ENCODE measurements at places on chromosomes 7 and 10.

DNA sequence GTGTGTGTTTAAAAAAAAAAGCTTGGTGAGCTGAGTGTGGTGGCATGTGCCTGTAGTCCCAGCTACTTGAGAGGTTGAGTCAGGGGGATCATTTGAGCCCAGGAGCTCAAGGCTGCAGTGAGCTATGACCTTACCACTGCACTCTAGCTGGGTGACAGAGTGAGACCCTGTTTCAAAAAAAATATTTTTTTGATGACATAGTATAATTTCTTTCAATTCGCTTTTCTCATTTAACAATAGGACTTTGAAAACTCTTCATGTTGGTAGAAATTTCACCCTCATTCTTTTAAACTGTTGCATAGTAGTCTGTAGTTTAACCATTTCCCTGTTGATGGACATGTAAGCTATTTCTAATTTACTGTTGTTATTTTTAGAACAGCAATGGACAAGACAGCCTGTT lies 55.7 kb upstream of the EXOC6 start:
- DNase-seq: no peak

- peak; percentile 94 for DNase-seq
These were observed 260.3 kb downstream of the SNX13 start for GRCh38 chr7:17680026-17680425.

DNA sequence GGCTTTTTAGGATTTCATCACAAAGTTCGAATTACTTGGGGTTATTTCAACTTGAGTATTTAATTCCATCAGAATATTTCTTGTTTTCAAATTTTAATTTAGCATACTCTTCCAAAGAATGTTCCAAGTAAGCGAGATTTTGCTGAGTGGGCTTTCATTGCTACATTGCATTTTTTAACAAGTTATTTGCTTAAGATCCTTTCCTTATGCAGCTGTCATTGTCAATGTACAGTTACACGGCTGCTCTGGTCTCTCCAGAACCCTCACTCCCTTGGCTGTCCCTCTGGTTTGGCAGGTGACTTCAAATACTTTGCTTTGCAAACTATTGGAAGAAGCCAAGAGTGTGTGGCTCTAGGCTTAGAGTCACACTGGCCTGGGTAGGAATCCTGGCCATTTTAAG lies 80.0 kb downstream of the CFAP58 start:
- no peak for DNase-seq

DNA sequence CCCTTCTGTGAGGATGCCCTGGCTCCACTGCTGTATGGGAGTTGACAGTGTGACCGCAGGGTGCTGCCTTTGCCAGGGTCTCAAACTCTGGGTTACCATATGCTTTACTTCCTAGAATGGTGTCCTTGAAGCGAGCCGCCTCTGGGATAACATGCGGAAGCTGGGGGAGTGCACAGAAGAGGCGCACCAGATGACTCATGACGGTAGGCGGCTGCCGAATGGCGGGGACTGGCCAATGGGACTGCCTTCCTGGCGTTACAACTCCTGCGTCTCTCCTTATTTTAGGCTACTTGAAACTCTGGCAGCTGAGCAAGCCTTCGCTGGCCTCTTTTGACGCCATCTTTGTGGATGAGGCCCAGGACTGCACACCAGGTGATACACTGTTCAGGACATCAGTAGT lies 27.3 kb downstream of the FBH1 start:
- no peak for DNase-seq

- DNase-seq: no peak
These were observed 533.5 kb upstream of the COBL start for GRCh38 chr7:51850126-51850525.

- DNase-seq: peak; percentile 42
These were observed 1022.6 kb downstream of the LRMDA start for GRCh38 chr10:76453997-76454396.

GRCh38 chr7:70775570-70776156 lies 356.3 kb upstream of the GALNT17 start:
- DNase-seq: peak; percentile 2

DNA sequence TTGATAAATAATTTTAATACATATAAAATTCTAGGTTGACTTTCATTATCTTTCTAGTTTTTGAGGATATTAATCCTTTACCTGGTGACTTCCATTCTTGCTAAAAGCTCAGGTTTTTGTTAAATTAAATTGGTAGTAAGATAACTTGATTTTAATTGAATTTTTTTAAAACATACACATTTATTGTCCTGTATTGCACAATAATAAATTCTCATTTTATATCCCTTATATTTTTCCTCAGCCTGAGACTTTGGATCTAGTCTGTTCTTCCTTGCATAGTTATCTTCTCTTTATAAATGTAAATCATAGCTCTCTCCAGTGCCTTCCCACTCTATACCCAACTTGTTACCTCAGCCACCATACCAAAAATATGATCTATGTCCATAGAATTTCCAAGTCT lies 212.9 kb upstream of the CNTNAP2 start:
- DNase-seq: no peak

- peak; percentile 27 for DNase-seq
These were observed 7.7 kb upstream of the GSTK1 start for GRCh38 chr7:143255564-143255963.

DNA sequence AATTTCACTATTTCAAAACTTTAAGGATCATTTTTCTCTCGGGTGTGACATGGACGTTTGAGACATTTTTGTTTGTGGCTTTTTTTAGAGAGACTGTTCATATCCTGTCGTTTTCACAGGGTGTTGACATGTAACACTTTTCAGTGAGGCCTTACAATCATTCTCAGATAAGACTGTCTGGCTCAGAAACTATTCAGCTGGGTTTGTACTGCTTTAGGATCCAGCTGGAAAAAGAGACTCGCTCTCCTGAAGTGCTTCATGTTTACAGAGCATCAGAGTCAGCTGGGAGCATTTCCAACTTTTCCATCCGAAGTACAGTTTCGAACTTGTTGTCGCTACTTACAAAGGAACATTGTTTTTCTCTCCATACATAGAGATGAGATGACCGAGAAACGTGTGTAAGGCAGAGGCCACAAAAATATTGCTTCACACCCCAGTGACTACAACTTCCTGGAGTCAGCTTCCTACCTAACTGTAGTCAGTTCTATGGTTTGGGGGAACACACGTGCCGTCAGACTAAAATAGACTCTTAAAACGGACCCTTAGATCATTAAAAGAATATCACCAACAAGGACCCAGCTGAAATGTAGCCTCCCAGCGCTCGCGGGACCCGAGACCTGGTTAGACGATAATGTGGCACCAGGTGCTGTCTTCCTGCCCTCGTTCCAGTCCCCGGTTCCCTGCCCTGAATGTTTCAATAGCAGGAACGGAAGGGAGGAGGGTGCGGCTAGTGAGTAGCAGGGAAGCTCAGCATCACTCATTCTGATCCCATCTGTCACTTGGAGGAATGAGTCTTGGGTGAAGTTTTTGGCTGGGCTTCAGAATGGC lies 78.0 kb downstream of the MKI67 start:
- no peak for DNase-seq

DNA sequence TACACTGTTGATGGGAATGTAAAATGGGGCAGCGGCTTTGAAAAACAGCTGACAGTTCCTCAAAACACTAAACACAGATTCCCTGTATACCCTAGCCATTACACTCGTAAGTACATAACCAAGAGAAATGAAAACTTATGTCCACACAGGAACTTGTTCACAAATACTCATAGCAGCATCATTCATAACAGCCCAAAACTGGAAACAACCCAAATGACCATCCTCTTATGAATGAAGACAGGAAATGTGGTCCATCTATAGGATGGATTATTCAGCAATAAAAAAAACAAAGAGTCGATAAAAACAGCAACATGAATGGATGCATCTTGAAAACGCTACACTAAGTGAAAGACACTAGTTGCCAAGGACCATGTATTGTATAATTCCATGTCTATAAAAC lies 23.7 kb downstream of the NMT2 start:
- DNase-seq: peak; percentile 67

DNA sequence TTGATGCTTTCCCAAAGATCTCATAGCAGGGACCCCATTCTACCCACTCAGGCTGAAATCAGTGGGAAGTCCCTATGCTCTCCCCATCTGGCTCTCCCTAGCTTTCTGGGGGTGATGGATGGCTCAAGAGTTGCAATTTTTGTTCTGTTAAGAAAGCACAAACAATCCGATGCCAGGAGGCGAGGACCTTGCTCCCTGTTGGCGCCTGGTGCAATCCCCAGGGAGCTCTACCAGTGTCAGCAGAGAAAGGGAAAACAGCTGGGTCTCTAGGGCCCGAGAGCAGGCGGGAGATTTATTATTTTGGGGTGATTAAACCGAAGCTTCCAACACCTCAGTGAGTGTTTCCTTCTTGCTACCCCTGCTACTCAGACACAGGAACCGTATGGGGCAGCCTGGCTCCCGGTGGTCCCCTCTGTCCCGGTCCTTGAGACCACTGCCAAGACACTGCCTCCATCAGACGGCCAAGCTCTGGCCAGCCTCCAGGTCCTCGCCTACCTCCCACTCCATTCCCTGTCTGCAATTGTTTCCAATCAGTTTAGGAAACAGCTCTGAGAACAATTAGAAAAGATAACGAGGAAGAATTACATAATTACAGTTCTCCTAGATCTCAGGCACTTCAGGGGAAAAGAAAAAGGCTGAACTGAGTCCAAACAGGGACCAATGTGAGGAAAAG lies 147.9 kb downstream of the PLXNA4 start:
- DNase-seq: no peak

GRCh38 chr7:140230516-140230860 lies 53.7 kb upstream of the KDM7A start:
- peak; percentile 31 for DNase-seq

- DNase-seq: peak; percentile 78
These were observed 50.7 kb downstream of the PDGFA start for GRCh38 chr7:468681-469562.

DNA sequence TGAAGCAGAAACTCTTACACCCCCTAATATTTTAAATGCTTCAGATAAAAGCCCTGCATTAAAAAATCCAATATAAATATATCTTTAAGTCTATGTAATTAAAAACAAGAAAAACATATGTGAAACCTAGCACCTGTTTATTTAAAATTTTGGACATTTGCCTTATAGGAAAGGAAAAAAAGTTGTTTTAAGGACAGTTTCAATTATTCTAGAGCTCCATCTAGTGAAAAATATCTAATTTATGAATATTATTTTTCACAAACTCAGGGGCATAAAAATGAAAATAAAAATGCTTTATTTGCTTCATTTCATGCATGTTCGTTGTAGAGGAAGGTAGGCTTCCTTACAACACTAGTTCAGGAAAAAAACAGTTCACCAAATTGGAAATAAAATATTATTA lies 26.1 kb downstream of the ENKUR start:
- DNase-seq: no peak

- peak; percentile 80 for DNase-seq
These were observed 12.7 kb downstream of the LMTK2 start for GRCh38 chr7:98119256-98119918.

GRCh38 chr7:43658718-43659548 lies 70.4 kb downstream of the COA1 start:
- DNase-seq: peak; percentile 82

- DNase-seq: no peak
These were observed 147.8 kb downstream of the ADAM12 start for GRCh38 chr10:126240483-126240882.

- DNase-seq: no peak
These were observed 364.2 kb downstream of the SFMBT2 start for GRCh38 chr10:7046615-7047014.

GRCh38 chr7:134901389-134902020 lies 84.8 kb upstream of the AGBL3 start:
- no peak for DNase-seq

- DNase-seq: no peak
These were observed 490.8 kb upstream of the CELF2 start for GRCh38 chr10:10526846-10527245.

DNA sequence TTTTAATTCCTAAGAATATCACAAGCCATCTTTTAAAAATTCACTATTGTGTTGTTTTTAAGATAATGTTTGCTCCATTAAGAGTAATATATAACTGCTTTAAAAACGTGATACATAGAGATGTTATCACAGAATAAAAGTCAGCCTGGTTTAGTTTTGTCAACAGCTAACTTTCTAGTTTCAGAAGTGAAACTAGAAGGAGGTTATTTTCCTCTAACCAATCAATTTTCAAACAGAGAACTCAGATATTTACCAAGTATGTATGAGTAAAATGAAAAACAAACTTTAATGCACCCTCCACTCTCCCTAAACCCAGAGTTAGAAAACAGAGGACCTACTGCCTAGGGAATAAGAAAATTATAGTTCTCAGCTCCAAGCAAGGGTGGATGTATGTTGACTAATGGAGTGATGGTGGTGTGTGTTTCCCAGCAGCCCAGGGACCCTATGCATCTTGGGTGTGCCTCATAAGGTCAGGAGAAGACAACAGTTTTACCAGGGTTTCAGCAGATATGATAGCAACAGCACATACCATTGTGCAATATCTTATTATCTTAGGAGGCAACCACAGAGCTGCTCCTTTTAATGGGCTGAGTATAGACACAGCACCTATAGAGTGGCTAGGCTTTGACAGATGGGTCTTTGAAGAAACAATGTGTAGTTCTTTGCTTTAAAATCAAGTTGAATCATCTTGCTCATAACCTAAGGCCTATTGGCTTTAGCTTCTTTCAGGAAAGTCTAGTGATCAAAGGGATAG lies 58.4 kb downstream of the PTPRZ1 start:
- DNase-seq: no peak

DNA sequence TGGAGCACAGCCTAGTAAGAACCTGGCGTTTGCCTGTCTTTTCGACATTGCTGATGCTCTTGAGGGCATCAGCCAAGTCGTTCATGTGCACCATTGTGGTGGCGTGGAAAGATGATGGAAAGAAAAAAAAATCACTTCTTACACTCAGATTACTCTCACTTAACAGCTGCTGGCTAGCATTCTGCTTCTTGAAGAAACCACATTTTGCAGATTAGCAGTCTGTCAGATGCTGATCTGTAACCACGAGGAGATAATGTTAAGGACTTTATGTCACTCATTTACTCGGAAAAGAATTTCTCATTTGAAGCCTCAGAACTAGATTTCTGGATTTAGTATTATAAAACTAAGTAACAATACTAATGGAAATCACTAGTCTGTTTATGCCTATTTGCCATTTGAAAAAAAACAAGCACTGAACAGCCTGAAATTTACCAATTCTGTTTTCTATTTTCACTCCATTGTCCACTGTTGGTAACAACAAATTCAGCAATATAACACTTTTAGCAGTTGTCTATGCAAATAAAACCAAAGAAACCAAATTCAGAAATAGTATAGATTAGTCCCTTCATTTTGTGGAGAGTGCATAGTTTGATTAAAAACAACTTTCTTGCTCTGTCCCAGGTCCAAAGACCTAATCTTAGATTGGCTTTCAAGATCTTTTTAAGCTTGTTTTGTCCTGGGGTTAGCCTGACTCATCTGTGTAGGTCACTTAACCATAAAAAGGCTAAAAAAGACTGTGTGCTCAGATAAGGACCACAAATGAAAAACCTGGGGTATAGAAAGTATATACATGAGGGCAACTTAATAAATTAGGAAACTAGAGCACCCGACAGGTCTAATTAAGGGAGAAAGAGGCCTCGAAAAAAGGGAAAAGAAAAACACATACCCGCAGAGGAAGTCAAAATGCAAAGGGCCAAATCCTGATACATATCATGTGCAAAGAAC lies 67.5 kb downstream of the NT5C2 start:
- DNase-seq: no peak

DNA sequence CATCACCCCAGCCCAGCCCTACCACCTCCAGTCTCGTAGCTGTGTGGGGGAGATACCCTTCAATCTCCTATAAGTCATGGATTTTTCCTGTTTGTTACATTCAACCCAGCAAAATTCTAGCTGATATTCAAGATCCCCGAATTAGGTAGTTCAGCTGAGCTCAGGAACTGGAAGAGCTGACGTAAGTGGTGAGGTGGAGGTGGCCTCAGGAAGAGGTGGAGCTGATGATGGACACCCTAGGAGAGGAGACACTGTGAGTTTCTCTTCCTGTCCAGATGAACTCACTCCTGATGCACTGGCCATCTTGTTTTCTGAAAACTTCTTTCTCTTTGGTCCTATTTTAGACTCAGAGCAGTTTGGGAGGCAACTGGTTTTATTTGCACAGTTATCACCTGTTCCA lies 90.5 kb upstream of the PITRM1 start:
- no peak for DNase-seq

Data from EL (cell line).